CD4-positive, alpha-beta T cell treated with Interleukin-21 for 1 hour (primary cell): ENCODE measurements at places on chromosomes 6 and 20.

DNA sequence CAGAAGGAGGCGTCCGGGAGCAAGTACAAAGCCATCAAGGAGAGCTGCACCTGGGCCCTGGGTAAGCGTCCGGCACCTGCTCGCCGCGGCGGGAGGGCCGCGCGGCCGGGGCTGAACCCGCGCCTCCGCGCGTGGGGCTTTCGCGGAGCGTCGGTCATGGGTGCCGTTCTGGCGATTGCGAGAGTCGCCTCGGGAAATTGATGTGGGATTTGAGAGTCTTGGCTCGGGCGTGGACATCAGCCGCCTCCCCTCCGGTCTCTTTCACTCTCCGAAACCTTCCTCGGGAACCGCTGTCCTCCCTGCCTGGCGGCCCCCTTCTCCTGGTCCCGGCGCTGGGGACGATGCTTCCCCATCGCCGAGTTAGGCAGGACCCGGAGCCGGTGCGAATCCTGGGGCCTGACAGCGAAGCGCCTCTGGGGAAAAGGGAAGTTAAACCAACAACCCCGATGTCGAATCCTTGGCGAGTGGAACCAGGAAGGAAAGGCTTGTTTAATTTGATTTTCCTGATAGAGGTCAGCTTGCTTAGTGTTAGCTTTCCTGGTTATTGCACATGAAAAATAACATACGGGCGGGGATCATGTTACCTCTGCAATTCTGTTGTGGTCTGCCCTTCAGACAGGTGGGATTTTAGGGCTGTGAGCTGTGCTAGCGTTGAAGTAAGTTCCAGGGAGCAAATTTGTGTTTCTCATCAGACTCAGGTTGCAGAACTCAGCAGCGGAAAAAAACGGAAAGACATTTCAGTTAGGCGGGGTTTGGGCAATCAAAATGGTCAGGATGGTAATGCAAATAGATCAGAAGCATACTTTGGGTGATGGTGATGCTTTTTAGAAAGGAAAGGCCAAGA is 594 bp downstream of the ARFGEF3 start:
- DNase-seq, result no peak

DNA sequence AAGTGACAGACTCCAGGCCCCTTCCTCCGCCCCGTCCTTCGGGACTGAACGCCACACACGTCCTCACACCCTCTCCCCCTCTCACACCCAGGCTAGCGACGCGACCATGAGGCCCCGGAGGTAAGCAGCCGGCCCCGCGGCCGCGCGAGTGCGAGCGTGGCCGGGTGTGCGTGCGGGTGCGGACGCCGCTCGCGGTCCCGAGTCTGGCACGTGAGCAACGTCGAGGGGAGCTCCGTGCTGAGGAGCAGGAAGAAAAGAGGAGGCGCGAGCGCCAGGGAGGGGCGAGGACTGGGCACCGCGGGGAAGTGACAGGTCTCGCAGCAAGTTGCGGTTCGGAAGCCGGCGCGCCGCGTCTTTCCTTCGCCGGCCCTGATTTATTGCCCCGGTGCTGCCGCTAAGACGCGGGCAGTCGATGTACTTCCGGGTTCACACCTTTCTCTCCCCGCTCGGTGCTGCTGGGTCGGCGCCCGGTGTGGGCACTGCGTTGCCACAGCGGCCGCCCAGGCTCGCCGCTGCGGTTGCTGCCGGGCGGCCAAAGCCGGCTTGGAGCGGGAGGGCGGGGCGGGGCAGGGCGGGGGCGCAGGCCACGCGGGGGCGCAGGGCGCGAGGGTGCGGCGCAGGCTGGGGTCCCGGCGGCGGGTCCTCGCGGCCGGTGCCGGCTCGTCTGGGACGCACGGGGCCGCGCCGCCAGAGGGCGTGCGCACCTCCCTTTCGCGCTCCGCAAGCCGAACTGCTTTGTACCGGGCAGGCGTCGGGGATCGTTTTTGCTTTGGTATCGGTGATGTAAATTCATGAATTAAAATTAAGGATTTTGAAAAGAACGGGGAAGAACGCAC is 15.8 kb upstream of the LIN28B start:
- no peak for DNase-seq

DNA sequence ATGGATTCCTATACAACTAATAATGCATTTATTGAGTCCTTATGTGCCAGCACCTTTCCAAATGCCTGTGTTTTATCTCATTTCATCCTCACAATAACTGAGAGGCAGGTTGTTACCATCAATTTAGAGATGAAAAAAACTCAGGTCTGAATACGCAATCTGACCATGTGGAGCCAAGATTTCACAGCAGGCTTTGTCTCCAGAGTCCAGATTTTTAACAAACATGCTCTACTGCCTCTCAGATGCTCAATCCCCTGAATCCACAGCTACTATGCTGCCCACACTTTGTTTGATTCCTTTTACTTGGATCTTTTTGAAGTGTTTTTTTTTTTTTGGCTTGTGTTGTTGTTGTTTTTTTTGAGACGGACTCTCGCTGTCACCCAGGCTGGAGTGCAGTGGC is 46.8 kb downstream of the B4GALT5 start:
- DNase-seq, result no peak

DNA sequence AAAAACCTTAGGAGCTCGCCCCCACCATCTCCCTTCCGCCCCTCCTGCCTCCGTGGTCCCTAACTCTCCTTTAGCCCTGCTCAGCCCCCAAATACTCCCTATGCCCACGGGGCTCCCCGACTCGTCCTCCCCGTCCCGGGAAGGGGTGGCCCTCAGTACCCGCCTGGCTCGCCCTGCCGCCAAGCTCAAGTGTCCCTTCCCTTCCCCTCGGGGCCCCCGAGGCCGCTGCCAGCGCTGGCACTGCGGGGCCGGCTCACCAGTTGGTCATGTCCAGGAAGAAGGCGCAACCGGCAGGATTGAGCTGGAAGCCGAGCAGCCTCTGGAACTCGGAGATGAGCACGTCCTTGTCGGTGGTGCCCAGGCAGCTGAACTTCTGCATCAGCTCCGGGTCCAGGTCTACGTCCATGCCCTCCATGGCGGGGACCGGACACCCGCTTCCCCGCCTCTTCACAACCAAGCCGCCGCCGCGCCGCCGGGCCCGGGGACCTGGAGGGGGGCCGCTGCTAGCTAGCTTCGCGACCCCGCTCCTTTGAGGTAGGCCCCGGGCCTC is 303 bp downstream of the ILRUN start:
- no peak for DNase-seq
